ENCODE measurements at places on chromosomes 11 and 22.
A peak's percentile ranks its signal among the peaks of the same experiment; 100 is the strongest.

- no peaks in the 10 kb centered on the region for H3K4me1 ChIP-seq
- no peak for DNase-seq
- H3K27me3 ChIP-seq: no peaks in the 10 kb centered on the region
- H3K27ac ChIP-seq: no peak overlapping the region
- no peak overlapping the region for H3K4me3 ChIP-seq
Observed at GRCh38 chr11:126226334-126227084, 14.9 kb downstream of the FAM118B start.

DNA sequence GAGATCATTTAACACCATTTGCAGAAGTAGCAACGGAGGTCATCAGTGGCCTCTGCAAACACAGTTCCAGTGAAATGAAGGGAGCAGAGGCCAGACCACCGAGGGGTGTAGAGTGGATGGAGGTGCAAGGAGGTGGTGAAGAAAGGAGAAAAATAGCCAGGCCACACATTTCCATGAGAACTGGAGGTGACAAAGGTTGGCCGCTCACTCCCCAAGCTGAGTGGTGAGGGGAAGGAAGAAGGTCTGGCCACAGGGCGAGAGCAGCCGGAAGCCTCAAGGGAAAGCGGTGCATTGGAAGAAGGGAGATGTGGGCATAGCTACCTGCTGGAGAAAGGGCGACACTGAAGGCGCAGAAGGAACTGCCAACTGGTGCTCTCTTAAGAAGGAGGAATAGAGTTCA lies 20.1 kb upstream of the TMPRSS4 start:
- no peak overlapping the region for H3K27ac ChIP-seq
- no peaks in the 10 kb centered on the region for H3K4me1 ChIP-seq
- H3K27me3 ChIP-seq: no peaks in the 10 kb centered on the region
- DNase-seq: no peak
- H3K36me3 ChIP-seq: no peaks in the 10 kb centered on the region

DNA sequence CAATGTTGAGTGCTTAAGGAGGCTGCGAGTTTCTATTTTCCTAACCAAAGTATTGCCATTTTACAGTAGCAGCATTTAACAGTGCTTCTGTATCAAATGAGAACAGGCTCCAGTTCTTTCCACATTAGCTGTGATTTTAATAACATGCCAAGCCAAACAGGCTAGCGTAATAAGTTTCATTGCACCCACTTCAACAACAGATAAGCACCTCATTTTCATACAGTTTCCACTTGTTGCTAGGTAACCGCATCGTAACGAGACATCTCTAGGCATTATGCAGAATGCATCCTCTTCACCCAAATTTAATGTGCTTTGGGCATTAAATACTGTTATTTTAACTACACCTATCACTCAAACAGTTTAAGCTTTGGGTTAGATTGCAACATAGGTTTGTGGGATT lies 79.0 kb downstream of the CADM1 start:
- H3K4me1 ChIP-seq: no peaks in the 10 kb centered on the region
- DNase-seq: no peak
- H3K36me3 ChIP-seq: no peaks in the 10 kb centered on the region
- H3K27ac ChIP-seq: no peak overlapping the region

- DNase-seq: no peak
- peak overlapping the region; percentile 78 for H3K27ac ChIP-seq
- no peaks in the 10 kb centered on the region for H3K27me3 ChIP-seq
- H3K4me3 ChIP-seq: no peak overlapping the region
- H3K36me3 ChIP-seq: no peaks in the 10 kb centered on the region
- H3K4me1 ChIP-seq: peaks cover 18% of the 10 kb centered on the region
Observed at GRCh38 chr11:34749666-34750659, 129.1 kb downstream of the EHF start.

GRCh38 chr11:64077607-64078006 lies 41.9 kb downstream of the FLRT1 start:
- no peaks in the 10 kb centered on the region for H3K4me1 ChIP-seq
- H3K27me3 ChIP-seq: no peaks in the 10 kb centered on the region
- H3K36me3 ChIP-seq: no peaks in the 10 kb centered on the region
- no peak overlapping the region for H3K4me3 ChIP-seq
- DNase-seq: no peak
- no peak overlapping the region for H3K27ac ChIP-seq

- H3K27ac ChIP-seq: peak overlapping the region; percentile 87
- peak; percentile 36 for DNase-seq
- H3K4me1 ChIP-seq: peaks cover 48% of the 10 kb centered on the region
Observed at GRCh38 chr22:46042786-46043185, 65.8 kb upstream of the WNT7B start.

DNA sequence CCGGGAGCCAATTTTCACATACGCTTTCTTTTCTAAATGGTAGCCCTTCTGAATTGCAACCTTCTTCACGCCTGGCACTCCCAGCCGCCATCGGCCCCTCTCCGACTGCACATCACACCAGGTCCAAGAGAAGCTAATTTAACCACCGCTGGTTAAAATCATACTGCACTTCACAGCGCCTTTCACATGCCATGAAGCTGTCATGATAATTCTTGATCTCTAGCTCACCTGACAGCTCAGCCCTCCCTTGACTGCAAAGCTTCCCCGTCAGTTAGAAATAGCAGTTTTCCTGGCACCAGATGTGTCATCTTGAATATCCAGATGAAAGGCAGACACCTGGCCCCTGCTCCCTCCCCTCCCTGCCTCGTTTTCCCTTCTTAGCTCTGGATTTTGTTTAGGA lies 101.4 kb downstream of the ARL14EP start:
- H3K4me1 ChIP-seq: no peaks in the 10 kb centered on the region
- peaks cover 17% of the 10 kb centered on the region for H3K27me3 ChIP-seq
- DNase-seq: no peak
- no peaks in the 10 kb centered on the region for H3K36me3 ChIP-seq
- H3K27ac ChIP-seq: no peak overlapping the region

- no peaks in the 10 kb centered on the region for H3K4me1 ChIP-seq
- H3K27me3 ChIP-seq: no peaks in the 10 kb centered on the region
- no peak for DNase-seq
- H3K4me3 ChIP-seq: no peak overlapping the region
- no peak overlapping the region for H3K27ac ChIP-seq
Observed at GRCh38 chr11:81444297-81444696, 1289.4 kb downstream of the FAM181B start.

DNA sequence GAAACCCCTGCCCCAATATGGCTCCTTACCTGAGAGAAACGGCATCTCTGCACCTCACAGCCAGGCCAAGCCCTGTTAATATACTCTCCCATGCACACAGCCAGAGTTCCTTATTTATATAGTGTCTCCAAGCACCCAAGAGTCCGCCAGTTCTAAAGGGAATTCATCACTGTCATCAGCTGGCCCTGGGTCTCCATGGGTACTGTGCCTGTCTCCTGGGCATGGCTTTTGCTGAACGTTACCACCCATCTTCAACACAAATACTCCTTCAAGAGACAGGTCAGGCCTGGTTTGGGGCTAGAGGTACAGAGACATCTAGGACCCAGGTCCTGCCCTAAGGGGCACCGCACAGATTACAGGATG lies 1.6 kb upstream of the ATG16L2 start:
- peaks cover 13% of the 10 kb centered on the region for H3K4me1 ChIP-seq
- H3K27me3 ChIP-seq: no peaks in the 10 kb centered on the region
- no peak for DNase-seq
- peak overlapping the region; percentile 66 for H3K4me3 ChIP-seq
- H3K36me3 ChIP-seq: peaks cover 15% of the 10 kb centered on the region
- H3K27ac ChIP-seq: peak overlapping the region; percentile 67

Data from RWPE2 (cell line).